Lung (tissue), 17 donors: ENCODE measurements at places on chromosomes 3 and 15. TPM values are rescaled to one million over a fixed set of nuclear protein-coding genes. Genes with fewer than 3 reads are reported as not detected.

GRCh38 chr3:4043867-4044575, 244.8 kb downstream of the LRRN1 start:
- no peak for DNase-seq

- DNase-seq = no peak
Observed at GRCh38 chr3:26340001-26340400, 282.6 kb upstream of the LRRC3B start.

DNA sequence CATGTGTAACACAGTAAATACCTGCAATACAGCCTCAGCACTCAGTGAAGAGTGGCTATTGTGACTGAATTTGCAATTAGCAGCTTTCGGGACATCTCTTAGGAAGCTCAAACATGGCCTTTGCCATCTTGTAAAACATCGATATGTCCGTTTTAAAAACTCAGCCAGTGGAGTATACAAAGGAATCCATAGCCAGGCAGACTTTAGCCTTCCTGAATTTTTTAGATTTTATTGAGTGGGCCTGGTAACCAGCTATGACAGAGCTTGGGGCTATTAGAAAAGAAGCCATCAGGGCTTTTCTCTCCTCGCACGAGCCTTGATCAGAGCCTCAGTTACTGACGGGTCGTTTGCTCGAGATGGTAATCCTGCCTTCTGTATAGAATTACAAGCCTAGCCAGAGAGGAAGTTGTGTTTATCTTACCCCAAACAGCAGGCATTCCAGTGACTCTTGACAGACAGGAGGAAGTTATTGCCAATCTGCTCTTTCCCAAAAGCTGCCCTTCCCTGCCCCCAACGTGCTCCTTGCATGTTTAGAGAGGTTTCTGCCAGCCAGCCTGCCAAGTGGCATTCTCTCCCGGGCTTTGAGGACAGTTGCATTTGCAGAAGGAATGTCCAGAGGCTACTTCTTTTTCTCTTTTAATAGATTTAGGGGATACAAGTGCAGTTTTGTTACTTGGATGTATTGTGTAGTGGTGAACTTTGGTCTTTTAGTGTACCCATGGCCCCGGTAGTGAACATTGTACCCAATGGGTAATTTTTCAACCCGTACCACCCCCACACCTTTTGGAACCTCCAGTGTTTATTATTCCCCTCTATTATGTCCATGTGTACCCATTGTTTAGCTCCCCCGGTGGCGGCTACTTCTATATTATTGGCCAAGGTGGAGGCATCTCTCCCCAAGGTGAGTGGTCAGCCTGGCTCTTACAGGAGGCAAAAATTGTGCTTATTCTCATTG, 40.6 kb downstream of the ITPR1 start:
- DNase-seq = peak; percentile 56

GRCh38 chr3:172202797-172203196, 163.4 kb downstream of the FNDC3B start:
- DNase-seq = no peak

DNA sequence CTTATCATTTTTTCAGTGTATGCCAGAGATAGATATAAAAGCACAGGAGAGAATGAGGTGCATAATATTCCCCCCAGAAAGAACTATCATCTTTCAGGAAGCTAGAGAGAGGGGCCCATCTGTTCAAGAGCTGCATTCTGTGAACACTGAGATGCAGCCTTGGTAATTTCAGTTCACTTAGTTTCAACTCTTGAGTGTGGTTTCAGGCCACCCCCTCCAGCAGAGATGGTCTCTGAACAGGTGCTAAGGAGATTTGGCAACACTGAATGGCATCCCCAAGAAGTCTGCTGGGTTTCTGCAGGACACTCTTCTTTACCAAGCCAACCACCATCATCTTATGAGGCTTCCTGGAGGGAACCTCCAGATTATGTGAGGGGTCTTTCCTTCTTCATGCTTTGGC, 30.4 kb upstream of the LIMD1 start:
- DNase-seq = no peak

DNA sequence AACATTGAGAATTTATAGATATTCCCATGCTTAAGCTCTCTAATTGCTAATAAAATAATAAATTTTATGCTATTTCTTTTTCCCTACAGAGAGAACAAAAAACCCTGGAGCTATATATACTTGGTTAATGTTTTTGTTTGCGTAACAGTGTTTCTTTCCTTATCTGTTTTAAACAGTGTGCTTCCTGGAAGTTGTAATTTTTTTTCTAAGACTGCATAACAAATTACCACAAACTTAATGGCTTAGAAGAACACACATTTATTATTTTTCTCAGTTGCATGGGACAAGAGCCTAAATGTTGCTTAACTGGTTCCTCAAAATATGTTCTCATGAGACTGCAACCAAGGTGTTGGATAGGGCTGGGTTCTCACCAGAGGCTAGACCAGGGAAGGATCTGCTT, 49.7 kb upstream of the DPH6 start:
- DNase-seq = no peak

- no peak for DNase-seq
Observed at GRCh38 chr3:110487840-110488239, 583.8 kb upstream of the NECTIN3 start.

The DUOXA2 gene
- 0.48 TPM for total RNA-seq

The GP9 gene
- 3.0 TPM for total RNA-seq

GRCh38 chr3:97959872-97960271, 12.4 kb downstream of the RIOX2 start:
- DNase-seq = peak; percentile 26

DNA sequence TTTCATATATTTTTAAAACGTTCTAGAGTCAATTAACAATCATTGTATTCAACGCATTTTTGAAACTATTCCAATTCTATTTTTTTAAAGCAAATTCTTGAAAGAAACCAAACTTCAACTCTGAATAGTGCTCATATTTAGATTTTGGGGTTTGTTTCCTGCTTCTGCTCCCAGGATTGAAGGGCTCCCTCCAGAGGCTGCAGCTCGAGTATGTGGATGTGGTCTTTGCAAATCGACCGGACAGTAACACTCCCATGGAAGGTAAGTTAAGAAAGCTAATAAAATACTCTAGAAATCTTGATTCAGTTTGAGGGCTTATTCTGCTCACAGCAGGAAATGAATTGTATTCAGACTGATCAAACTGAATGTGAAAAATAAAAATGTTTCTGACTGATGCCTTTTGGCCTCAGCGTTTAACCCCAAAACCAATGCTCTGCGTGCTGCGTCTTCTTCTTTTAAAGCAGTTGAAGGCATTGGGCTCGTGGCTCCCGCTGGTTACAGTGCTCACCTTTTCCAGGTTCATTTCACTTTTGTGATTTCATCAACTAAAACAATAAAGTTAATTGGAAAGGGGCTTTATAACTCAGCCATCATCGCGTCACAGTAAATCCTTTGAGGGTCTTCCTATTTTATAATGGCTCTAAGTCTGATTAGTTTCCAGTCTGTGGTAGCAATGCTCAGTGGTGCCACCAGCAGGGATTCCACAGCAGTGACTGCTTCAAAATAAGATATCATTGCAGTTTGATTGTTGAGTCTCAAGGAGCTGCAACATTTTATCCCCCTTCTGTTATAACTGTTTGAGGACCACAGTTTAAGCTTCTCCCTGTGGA, 80.1 kb downstream of the SSR3 start:
- peak; percentile 2 for DNase-seq

DNA sequence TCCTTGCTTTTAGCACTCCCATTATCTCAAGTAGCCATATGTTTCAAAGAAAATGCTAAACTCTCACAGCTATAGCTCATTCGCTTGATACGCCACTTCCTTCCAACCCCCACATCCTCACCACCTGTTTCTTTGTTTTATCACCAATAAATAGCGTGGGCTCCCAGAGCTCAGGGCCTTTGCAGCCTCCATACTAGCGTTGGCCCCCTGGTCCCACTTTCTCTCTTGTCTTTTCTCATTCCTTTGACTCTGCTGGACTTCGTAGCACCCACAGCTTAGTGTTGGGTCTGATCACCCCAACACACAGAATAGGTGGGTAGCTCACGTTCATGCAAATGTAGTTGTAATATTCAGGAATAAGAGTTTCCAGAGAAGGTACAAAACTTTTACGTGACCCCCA, 4.1 kb upstream of the GPD1L start:
- DNase-seq = no peak

The PDCD6IP gene
- total RNA-seq = 372 TPM

The FHIT gene
- 21.3 TPM for total RNA-seq

GRCh38 chr3:26962492-26963360, 340.2 kb downstream of the LRRC3B start:
- DNase-seq = no peak

DNA sequence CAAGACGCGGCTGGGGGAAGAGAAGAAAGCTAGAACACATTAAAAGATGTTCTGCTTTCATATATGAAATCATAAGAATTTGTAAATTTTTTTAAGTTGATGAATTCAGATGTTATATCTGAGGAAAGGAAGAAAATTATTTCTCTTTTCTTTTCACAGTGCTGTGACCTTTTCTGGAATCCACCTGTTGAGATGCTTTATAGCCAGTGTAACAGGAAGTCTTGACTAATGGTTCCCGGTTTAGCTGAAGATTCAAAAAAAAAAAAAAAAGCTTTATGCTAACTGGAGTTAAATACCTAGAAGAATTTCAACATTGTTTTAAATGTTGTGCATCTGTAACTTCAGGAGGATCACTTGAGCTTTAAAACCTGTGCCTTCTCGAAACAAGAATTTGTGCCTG, 9.9 kb downstream of the GTPBP8 start:
- no peak for DNase-seq

The RBPMS2 gene
- total RNA-seq = 3.9 TPM

GRCh38 chr3:12612514-12613226, 51.2 kb downstream of the RAF1 start:
- DNase-seq = no peak

DNA sequence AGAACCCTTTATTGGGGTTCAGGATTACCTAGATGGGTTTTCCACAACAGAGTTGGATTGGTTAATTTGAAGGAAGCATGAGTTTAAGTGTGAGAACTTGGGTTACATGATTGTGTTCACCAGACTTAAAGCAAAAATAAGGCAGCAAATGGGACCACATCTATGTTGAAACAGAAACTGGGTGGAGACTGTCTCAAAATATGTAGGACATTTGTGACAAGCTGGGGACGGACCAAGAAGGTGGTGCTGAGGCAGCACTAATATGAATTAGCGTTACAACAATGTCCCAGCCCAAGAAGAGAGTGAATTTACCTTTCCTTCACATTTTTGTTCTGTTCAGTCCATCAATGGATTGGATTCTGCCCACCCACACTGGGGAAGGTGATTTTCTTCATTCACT, 866 bp upstream of the AADACL2 start:
- no peak for DNase-seq

DNA sequence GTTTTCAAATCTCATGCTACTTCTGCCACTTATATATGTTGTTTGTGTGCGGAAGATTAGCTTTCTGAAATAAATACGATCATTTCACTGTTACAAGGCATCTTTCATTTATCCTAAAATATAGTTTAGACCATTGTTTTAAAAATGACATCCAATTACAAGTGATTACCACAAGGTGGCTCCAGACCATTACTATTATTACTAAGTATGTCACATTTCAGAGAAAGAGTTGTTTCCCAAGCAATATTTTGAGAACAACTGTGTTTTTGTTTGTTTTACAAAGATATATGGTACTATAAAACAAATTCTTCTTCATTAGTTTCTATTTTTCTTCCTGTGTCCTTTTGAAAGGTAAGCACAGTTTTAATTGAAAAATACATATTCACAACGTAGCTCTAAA, 136.0 kb upstream of the RAP2B start:
- peak; percentile 69 for DNase-seq

DNA sequence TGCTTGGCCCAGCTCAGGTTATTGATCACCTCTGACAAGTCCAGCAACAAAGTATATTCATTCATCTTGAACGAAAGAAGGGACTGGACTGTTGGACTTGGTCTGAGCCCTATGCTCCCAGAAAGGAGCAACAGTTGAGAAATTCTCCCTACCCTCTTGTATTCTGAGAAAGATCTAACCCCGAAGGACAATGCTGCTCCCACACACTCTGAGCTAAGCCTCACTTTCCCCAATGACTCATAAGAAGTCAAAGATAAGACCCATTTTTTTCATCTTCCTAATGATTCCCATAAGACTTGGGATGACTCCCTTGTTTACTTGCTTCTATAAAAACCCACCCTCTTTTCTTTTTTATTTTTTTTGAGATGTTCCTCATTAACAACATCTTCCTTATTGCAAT, 549.4 kb upstream of the MDFIC2 start:
- DNase-seq = no peak

The CD200 gene
- total RNA-seq = 21.6 TPM

The HCN4 gene
- total RNA-seq = 0.37 TPM

DNA sequence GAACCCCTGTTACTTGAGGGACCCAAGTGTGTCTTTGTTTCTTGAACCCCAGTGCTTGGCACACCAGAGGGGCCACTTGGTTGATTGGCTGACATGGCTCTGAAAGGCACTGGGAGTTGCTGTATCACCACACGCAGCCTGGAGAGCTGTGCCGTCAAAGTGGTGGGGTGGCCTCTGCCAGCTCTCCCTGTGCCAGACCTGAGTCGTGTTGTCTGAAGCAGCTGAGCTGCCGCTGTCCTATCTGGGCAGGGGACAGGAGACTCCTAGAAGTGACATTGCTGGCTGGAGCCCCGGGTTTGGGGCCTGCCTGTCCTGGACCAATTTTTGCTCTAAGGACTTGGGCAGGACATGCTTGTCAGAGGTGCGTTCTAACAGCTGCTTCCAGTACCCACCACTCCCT, 5.5 kb upstream of the SNX22 start:
- DNase-seq = peak; percentile 32

The TAMM41 gene
- 20.6 TPM for total RNA-seq

The PHLDB2 gene
- total RNA-seq = 33.6 TPM

DNA sequence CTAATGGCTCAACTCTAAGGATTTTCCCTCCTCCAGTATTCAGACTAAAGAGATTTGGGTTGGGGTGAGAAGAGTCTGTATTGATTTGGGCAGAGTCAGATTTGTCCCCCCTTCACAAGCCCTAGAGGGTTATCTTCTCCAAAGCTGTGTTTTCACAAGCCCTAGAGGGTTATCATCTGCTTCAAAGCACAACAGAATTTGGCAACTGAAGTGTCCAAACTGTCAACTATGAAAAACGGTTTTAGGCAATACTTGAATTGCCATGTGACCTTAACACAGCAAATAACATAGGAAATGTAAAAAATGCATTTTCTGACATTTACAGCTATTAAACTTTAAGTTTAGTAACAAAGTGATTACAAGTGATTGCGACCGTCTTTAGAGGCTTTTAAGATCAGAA, 119.9 kb downstream of the IMPG2 start:
- DNase-seq = peak; percentile 80

DNA sequence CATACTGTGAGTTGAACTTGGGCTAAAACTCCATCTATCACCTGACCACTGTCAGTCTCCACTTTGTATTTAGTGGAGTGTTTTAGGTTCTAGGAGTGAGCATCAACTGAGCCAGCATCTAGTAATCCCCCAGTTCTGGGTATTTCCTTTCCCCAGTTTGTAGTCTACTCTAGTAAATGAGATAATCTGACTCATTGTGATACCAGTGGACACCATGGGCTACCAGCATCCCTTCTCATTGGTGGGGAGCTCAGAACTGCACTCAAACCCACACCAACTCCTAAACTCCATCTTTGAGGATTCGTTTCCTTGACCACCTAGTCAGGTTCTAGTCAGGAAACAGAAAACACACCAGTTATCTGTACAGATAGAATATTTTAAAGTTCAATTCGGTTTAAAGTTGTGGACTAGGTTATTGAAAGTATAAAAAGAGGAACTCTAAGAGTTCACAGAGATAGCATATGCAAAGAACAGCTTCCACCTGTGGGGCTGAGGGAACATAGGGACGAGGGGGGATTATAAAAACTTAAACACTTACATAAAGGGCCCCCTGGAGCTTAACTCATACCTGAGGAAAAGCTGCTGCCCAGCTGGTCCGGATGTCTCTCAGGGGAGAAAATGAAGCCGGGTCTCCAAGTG, 36.0 kb downstream of the LEO1 start:
- no peak for DNase-seq
